Neural crest cell (in vitro differentiated cells): ENCODE measurements at places on chromosomes 4 and X. TPM values are rescaled to one million over a fixed set of nuclear protein-coding genes. Genes with fewer than 3 reads are reported as not detected.

DNA sequence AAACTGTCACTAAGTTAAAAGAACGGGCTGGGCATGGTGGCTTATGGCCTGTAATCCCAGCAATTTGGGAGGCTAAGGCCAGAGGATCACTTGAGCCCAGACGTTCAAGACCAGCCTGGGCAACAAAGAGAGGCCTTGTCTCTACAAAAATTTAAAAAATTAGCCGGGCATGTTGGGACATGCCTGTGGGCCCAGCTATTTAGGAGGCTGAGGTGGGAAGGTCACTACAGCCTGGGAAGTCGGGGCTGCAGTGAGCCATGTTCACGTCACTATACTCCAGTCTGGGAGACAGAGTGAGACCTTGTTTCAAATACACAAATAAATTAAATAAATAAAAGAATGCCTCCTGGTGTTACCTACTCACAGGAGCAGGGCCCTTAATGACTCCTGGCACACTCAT lies 69.5 kb downstream of the APBB2 start:
- DNase-seq, result no peak
- peaks cover 27% of the 10 kb centered on the region for H3K4me1 ChIP-seq

GRCh38 chr4:5553801-5554200 lies 154.6 kb downstream of the EVC2 start:
- DNase-seq, result no peak
- no peaks in the 10 kb centered on the region for H3K4me1 ChIP-seq
- H3K27ac ChIP-seq, result no peak overlapping the region

- no peaks in the 10 kb centered on the region for H3K36me3 ChIP-seq
- no peak for DNase-seq
- H3K27ac ChIP-seq, result no peak overlapping the region
- H3K27me3 ChIP-seq, result no peaks in the 10 kb centered on the region
These were observed 454.2 kb downstream of the BCOR start for GRCh38 chrX:39643550-39643949.

DNA sequence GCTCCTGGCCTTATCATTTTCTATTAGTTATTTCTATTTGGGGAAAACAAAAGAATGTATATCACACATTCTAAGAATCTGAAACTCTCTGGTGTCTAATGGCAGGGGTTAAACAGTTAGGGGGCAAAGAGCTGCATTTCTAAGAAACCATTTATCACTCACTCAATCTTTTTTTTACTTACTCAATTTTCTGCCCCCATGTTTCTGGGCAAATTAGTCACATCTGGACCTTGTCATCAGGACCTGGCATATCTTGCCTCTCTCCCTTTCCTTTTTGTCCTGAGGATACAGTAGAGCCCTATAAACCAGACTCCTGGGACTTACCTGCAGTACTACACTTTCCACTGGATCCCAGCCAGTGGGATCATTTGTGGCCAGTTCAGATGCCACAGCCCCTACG lies 89.1 kb downstream of the ANXA3 start:
- no peak for DNase-seq
- no peaks in the 10 kb centered on the region for H3K4me1 ChIP-seq
- H3K27me3 ChIP-seq, result peaks cover 3% of the 10 kb centered on the region
- H3K36me3 ChIP-seq, result no peaks in the 10 kb centered on the region
- H3K27ac ChIP-seq, result no peak overlapping the region

MAGEA2 gene
- not detected in 2 replicates for total RNA-seq

BBS7 gene
- 26.4 and 26.9 TPM in 2 replicates for total RNA-seq

IDUA gene
- 16.4 and 18.0 TPM in 2 replicates for total RNA-seq
